ENCODE measurements at places on chromosomes 3 and 15.

DNA sequence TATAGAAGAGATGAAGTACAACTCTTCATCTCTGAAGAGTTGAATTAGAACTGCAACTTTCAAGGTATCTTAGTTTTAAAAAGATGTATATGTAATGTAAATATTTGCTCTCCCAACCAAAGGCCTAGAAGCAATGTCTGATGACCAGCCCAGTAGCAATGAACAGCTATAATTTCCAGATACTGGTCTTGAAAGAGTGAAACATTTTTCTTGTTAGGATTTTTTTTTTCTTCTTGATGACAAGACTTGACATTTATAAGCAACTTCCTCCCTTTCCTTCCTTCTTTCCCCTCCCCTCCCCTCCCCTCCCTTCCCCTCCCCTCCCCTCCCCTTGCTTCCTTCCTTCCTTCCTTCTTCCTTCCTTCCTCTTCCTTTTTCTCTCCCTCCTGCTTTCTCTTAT is 423.4 kb downstream of the ZIC1 start:
- DNase-seq, result no peak

DNA sequence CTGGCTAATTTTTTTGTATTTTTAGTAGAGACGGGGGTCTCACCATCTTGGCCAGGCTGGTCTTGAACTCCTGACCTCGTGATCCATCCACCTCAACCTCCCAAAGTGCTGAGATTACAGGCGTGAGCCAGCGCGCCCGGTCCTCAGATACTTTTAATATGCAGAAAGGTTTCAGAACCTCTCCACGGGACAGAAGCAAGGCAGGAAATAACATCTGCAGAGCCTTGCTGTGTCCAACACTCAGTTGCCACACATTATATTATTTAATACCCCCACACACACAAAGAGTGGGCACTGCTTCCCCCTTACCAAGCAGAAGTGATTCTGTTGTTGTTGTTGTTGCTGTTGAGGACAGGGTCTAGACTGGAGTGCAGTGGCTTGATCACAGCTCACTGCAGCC is 28.0 kb downstream of the OSBPL10 start:
- no peak for DNase-seq

DNA sequence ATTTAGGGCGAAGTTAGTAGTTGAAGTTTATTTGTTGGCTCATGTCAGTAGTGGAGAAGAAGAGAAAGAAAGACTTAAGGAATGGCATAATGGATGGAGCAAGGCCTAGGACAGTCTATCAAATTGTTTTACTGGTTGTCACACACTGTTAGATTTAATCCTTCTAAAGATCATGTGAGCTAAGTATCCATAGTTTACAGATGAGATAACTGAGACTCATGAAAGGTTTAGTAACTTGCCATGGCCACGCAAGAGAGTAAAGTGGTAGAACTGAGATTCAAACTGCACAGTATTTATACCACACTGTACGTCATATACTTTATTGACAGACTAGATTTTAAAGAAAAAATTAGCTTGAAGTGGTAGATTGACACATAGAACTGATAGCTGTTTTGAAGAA is 11.4 kb downstream of the SPRED1 start:
- DNase-seq, result no peak

DNA sequence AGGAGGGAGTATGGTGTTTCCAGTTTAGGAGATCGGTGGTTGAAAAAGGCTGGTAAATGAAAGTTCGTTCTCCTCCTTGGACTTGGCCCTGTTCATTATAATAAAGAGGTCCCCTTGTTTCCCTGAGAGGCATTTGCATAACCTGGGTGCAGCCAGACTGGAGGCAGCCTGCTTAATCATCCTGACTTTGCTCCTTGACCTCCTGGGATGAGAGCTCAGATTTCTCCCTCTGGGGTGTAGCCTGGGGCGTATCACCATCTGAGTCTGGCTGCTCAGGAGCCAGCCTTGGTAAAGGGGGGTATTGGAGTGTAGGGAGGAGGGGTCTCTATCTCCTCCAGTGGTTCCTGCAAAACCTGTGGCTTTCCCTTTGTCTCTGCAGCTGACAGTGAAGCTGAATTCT is 21.3 kb upstream of the ACAD9 start:
- DNase-seq, result no peak

DNA sequence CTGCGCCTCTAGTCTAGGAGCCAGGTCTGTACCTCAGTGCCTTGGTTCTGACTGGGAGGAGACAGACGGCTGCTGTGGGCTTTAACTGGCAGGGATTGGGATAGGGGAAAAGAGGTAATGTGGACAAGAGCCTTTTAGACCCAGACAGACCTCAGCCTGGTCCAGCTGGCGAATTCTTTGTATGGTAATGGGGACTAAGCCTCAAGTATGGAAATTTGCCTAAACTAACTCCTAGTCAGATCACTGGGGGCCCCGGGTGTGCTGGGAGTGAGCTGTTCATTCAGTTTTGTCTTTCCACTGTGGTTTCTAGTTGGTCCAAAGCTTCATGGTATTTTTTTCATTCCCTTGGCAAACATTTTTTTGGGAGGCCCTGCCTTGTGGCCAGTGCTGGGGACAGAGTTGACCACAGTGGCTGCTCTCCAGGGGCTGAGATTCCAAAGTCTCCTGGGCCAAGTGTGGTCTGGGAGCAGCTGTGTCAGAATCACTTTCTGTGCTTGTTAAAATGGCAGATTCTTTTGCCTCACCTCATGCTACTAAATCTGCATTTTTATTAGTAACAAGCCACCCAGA is 261.4 kb upstream of the C2CD4B start:
- DNase-seq, result no peak

DNA sequence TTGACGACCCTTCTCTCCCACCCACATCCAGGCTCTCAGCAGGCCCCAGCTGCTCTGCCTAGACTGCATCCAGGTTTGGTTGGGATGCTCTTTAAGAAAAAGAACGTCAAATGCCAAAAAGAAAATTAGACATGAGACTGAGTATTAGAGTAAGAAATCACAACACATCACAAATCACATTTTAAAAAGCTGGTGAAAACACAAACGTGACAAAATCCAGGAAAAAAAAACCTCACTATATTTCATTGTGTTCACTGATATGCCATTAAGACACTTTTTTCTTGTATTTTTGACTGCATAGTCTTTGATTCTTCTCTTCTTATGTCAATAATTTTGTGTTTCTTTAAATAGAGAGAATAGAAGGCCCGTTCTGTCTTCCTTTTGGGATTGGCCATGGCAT is 243.7 kb downstream of the TLE3 start:
- no peak for DNase-seq

DNA sequence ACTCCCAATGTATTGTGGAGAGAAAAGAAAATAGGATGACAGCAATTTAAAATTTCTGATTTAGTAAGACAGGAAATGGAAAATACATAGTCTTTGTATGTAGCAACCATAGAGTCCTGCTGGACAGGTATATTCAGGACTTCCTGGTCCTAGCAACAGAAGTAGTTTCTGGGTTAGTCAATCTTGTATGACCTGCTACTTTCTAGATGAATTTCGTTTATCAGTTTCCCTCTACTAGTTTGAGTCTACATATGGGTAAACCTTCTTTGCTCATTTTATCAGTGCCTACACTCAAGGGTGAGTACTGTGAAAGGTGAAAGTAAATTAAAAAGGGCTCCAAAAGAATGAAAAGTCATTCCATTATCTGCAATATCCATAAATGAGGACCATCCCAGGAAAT is 309.8 kb downstream of the UNC13C start:
- no peak for DNase-seq

DNA sequence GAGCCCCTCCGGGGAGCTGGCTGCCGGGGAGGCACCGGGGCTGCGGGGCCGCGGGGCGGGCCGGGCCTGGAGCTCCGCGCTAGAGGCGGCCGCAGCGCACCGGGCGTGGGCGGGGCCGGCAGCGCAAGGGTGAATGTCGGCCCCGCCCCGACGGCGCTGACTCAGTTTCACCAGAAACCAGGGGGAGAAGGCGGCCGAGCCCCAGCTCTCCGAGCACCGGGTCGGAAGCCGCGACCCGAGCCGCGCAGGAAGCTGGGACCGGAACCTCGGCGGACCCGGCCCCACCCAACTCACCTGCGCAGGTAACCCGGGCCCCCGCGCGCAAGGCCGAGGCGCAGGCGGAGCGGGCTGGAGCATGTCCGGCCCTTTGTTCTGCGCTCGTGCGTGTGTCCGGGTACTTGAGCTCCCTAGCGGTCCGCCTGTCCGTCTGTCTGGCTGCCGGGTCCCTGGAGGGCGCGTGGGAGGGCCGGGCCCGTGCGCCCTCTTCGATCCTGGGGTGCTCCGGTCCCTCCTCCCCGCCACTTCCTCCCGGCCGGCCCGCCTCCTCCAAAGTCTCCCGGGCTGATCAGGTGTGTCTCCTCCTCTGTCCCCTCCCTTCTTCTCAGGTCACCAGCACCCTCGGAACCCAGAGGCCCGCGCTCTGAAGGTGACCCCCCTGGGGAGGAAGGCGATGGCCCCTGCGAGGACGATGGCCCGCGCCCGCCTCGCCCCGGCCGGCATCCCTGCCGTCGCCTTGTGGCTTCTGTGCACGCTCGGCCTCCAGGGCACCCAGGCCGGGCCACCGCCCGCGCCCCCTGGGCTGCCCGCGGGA is at the start of gene SPINT1:
Gene SPINT1 (plus strand): TSS at position 164 of the 811 bp plus-strand sequence. CDS start 507 bp downstream, at position 671.
- no peak for DNase-seq

GRCh38 chr15:91124132-91124531 is 24.1 kb downstream of the SV2B start:
- DNase-seq, result no peak

DNA sequence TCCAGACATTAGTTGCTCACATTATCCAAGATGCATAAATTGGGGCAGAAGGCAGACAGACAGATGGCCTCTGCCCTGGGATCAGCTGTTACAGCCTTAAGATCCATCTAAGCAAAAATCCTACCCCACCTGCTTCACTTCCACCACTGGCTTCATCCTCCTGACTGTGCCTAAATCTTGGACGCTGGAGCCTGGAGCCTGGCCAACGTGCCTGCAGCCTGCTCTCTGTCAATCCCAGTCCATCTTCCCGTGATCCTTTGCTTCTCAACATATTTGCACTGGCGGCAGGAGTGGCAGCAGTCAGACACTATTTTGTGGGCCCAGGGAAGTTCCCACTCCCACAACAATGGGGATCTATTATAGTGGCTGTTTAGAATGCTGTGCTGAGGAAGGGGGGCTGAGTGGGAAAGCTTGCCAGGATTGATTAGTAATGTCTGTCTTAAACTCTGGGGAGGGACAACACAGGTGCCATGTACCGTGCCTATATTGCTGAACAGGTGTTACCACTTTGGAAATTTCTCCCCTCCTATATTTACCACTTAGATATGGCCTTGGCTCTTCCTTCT is 121.2 kb downstream of the MEGF11 start:
- DNase-seq, result no peak

GRCh38 chr3:184236636-184237035 is 7.3 kb downstream of the VWA5B2 start:
- no peak for DNase-seq

DNA sequence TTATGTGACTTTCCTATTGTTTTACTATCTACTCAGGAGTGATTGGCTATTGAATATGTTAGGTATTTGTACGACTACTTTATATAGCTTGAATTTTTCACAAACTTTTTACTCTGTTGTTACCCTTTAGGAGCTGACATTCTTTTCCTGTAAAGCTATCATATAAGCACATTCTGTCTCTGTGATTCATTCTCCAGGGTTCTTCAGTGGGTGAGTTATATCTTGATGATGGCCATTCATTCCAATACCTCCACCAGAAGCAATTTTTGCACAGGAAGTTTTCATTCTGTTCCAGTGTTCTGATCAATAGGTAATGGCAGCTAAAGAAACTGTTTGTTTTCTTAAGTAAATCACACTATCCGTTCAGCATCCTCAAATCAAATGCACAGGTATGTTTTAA is 10.1 kb upstream of the CAPN3 start:
- DNase-seq, result no peak

GRCh38 chr3:133944181-133944580 is 48.5 kb upstream of the RAB6B start:
- no peak for DNase-seq

DNA sequence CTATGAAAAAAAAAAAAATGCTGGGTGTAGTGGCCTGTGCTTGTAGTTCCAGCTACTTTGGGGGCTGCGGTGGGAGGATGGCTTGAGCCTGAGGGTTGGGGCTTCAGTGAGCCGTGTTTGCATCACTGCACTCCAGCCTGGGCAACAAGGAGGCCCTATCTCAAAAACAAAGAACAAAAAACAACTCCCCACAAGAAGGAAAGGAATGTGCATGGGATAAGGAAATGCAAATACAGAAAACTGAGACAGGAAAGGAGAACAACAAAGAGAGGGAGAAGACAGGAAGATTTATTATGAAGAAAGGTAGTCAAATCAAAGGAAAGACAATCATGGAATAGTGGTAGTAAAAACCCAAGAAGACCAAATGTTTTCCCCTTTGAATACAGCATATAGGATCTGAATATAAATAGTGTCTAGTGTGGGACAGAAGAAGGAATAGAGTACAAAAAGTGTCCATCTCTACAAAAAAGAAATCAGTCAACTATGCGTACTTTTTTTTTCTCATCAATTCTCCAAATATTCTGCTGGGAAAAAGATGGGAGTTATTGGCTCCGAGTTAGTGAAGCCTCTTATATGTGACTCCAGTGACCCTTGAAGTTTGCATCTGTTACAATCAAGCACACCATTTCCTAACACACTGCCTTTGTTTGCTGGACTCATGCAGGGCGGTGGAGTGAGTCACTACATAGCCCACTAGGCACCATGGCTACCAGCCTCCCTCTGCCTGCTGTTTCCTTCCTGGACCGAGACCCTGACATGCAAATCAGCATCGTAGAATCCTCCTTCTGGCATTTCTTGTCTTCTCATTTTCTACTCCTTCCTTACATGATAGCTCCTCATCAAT is 101.2 kb upstream of the PTX3 start:
- DNase-seq, result no peak

GRCh38 chr15:93300796-93301195 is 211.8 kb upstream of the RGMA start:
- no peak for DNase-seq

DNA sequence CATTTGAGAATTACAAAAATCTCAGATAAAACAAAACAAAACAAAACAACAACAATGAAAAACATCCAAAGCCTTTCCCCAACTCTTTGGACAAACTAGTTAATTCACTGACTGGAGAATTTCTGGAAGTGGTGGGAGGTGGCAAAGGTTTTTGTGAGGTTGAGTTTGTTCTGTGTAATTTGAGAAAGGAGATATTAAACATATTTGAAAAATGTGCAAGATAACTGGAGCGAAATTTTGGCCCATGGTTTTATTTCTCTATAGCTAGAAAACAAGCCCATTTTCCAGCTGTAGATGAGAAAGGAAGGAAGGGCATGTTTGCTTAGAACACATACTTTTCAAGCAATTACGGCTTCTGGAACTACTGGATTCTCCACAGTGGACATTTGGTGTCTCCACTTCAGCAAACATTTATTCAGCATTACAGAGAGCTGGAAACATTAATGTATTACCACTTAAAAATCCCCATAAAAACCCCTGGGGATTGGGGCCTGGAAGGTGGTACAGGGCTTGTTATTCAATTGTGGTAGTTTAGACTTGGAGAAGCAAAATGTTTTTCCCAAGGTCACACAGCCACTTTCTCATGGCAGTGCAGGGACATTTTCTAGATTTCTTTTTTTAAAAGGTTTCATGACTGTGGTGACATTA is 135.8 kb downstream of the THSD4 start:
- no peak for DNase-seq

DNA sequence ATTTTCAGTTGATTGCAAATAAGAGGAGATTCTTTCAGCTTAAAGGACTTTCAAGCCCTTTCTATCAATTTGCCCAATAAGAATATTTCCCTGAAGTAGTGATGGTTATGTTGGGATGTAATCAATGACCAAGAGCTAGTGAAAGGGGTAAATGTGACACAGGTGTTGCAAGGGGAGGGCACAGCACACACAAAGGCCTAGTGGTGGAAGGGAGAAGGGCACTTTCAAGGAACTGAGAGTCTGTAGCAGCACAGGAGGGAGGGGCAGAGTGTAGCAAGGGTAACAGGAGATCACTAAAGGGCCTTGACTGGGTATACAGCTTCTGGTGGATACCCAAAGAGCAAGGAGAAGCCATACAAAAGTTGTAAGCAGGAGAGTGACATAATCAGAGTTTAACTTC is 217.8 kb upstream of the ARHGEF26 start:
- no peak for DNase-seq
